Neuronal stem cell (in vitro differentiated cells): ENCODE measurements at places on chromosomes 1 and 21.

DNA sequence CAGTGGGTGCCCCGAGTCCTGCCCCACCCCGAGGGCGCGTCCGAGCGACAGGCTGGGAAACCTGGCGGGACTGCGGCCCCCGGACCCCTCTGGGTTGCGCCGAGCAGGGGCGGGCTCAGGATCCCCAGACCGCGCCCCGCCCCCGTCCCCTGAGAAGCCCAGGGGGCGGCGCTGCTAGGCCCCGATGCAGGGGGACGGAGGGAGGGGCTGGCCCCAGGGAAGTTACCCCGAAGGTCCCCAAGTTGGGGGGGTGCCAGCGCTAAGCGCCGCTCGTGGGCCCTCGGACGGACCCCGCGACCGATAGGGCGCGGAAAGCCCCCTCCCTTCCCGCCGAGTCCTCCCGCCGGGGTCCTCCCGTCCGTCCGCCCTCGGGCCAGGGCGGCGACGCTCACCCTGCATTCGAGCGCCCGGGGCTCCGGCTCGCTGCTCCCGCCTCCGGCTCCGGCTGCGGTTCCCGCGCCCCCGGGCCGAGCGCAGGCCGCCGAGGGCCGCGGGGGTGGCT, 414 bp downstream of the GPR153 start:
- H3K4me3 ChIP-seq: peak overlapping the region; percentile 60
- H3K27ac ChIP-seq: peak overlapping the region; percentile 27
- H3K4me1 ChIP-seq: peaks cover 28% of the 10 kb centered on the region
- H3K27me3 ChIP-seq: no peaks in the 10 kb centered on the region

DNA sequence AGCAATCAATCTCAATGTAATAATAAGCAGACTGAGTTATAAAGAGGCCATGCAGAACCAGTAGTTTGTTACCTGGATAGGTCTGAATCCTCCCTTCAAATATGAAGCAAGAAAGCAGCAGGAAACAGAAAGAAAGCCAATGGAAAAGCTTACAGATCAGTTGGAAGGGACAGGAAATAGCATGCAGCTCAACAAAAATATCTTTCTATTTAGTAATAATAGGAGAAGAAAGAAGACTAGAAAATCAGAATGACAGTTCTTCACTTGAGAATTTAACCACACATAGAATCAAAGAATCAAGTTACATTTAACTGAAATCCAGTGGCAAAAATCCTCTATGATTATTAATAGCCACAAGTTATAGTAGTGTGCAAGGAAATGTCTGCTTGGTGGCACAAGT, 194.4 kb downstream of the EIF4G3 start:
- H3K36me3 ChIP-seq: peaks cover 29% of the 10 kb centered on the region
- no peak overlapping the region for H3K27ac ChIP-seq
- H3K4me1 ChIP-seq: no peaks in the 10 kb centered on the region

DNA sequence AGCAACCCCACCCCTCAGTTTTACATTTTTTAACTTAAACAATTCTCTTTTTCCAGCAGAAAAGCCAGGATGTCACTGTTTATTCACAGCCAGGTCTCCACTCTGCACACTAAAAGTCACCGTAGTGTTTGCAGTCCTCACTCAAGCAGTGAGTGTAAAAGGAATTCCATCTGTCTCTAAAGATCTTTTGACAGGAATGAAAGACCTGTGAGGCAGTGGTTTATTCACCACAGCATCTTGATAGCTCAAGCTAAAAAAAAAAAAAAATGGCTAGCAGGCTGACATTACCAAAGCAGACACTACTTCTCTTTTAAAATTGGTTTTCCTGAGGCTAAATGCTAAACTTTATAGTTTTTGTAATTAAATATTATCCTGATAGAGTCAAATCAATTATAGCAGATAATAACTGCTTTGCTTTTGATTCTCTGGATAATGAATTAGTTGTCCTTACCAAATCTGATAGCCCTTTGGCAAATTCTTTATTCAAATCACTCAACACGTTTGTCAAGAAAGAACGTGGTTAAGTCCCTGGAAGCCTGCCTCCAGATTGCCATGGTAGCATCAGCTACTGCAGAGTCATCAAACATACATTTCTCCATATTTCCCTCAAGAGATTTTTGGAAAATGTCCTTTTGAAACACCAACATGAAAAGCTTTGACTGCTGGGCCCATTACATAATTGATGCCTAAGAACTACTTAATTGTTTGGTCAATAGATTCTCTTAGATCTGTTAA, 22.2 kb upstream of the SLC5A9 start:
- H3K4me3 ChIP-seq: no peak overlapping the region
- no peak overlapping the region for H3K27ac ChIP-seq
- H3K36me3 ChIP-seq: no peaks in the 10 kb centered on the region
- H3K4me1 ChIP-seq: no peaks in the 10 kb centered on the region
- DNase-seq: no peak
- H3K27me3 ChIP-seq: no peaks in the 10 kb centered on the region

- DNase-seq: no peak
- peaks cover 45% of the 10 kb centered on the region for H3K27me3 ChIP-seq
- no peak overlapping the region for H3K4me3 ChIP-seq
- H3K4me1 ChIP-seq: peaks cover 11% of the 10 kb centered on the region
- H3K36me3 ChIP-seq: no peaks in the 10 kb centered on the region
- H3K27ac ChIP-seq: no peak overlapping the region
Measured at GRCh38 chr1:3922201-3922725, 22.2 kb upstream of the C1orf174 start.

GRCh38 chr1:119467857-119468668, 38.9 kb upstream of the HSD3B1 start:
- no peak overlapping the region for H3K4me3 ChIP-seq
- H3K27ac ChIP-seq: no peak overlapping the region
- no peaks in the 10 kb centered on the region for H3K27me3 ChIP-seq
- H3K36me3 ChIP-seq: no peaks in the 10 kb centered on the region
- no peaks in the 10 kb centered on the region for H3K4me1 ChIP-seq

- H3K4me1 ChIP-seq: no peaks in the 10 kb centered on the region
- H3K4me3 ChIP-seq: no peak overlapping the region
Measured at GRCh38 chr1:245880754-245881403, 626.2 kb downstream of the SMYD3 start.

DNA sequence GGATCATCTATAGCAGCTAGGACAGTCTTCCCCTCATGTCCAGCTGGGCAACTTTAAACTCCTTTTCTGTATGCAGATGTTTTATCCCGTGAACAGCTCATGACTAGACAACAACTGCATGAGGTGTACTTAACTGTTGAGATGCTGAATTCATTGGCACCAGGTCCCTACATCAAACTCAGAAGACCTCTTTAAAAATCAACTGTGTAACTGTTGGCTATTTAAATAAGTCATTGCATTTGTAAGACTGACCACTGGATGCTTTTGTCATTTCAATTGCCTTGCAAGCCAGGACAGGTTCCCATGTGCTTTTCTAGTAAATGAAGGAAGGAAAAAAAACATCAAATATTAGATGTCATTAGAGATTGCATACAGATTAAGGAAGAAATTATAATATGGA, 28.3 kb upstream of the GORAB start:
- no peaks in the 10 kb centered on the region for H3K4me1 ChIP-seq
- no peak for DNase-seq
- no peaks in the 10 kb centered on the region for H3K27me3 ChIP-seq
- H3K4me3 ChIP-seq: no peak overlapping the region
- no peak overlapping the region for H3K27ac ChIP-seq

- no peak overlapping the region for H3K27ac ChIP-seq
- no peak for DNase-seq
- peaks cover 8% of the 10 kb centered on the region for H3K4me1 ChIP-seq
- no peak overlapping the region for H3K4me3 ChIP-seq
- H3K36me3 ChIP-seq: no peaks in the 10 kb centered on the region
Measured at GRCh38 chr1:171817511-171818265, 23.6 kb upstream of the DNM3 start.

GRCh38 chr1:70075761-70076160, 129.6 kb downstream of the LRRC40 start:
- no peaks in the 10 kb centered on the region for H3K27me3 ChIP-seq
- H3K36me3 ChIP-seq: no peaks in the 10 kb centered on the region
- H3K4me3 ChIP-seq: no peak overlapping the region
- no peak for DNase-seq

DNA sequence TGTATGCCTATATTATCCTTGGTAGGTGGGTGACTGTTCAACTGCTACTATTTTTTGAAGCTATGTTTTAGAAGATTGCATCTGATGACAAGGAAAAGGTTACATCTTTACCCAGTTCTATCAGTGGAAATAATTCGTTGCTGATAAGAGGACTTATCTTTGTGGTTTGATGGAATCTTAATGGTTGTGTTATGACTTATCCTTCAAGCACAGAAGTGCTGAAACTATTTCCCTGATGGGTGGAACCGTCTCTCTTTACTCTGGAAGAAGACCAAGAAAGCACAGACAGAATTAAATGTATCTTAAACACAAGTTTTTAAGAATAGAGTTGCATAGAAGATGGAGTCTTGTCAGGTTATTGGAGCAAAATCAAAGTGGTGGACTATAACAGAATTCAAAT, 437.7 kb upstream of the KAZN start:
- DNase-seq: no peak
- H3K36me3 ChIP-seq: no peaks in the 10 kb centered on the region
- peaks cover 3% of the 10 kb centered on the region for H3K4me1 ChIP-seq

- no peak for DNase-seq
- H3K27ac ChIP-seq: no peak overlapping the region
- H3K4me3 ChIP-seq: no peak overlapping the region
Measured at GRCh38 chr1:53274026-53274425, 35.7 kb upstream of the MAGOH start.

DNA sequence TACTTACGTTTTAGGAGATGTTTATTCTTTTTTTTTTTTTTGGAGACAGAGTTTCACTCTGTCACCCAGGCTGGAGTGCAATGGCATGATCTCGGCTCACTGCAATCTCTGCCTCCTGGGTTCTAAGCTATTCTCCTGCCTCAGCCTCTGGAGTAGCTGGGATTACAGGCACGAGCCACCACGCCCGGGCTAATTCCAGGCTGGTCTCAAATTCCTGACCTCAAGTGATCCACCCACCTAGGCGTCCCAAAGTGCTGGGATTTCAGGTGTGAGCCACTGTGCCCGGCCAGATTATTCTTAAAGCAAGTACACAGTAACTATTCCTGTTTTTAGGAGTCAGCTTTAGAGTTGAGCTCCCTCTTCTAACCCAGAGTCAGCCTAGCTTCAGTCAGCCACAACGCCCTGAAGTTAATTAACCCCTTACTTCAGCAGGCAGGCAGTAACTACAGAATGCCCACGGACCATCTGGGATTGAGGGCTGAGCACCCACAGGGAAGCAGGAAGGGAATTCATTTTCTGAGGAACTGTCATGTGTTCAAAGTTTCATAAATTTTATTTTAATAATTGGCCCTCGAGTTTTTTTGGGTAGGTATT, 5.3 kb upstream of the ID3 start:
- no peak for DNase-seq
- no peak overlapping the region for H3K27ac ChIP-seq
- no peaks in the 10 kb centered on the region for H3K36me3 ChIP-seq
- no peak overlapping the region for H3K4me3 ChIP-seq
- no peaks in the 10 kb centered on the region for H3K27me3 ChIP-seq

GRCh38 chr1:89198491-89199072, at the start of gene GBP4:
Gene GBP4, minus strand, starts transcription at chr1:89198942. Its CDS starts 108 bp downstream, at chr1:89198834.
- H3K36me3 ChIP-seq: no peaks in the 10 kb centered on the region

GRCh38 chr1:85313888-85314696, 37.7 kb upstream of the BCL10 start:
- H3K27ac ChIP-seq: no peak overlapping the region
- H3K4me3 ChIP-seq: no peak overlapping the region
- no peaks in the 10 kb centered on the region for H3K36me3 ChIP-seq
- H3K4me1 ChIP-seq: no peaks in the 10 kb centered on the region
- H3K27me3 ChIP-seq: no peaks in the 10 kb centered on the region
- DNase-seq: no peak

DNA sequence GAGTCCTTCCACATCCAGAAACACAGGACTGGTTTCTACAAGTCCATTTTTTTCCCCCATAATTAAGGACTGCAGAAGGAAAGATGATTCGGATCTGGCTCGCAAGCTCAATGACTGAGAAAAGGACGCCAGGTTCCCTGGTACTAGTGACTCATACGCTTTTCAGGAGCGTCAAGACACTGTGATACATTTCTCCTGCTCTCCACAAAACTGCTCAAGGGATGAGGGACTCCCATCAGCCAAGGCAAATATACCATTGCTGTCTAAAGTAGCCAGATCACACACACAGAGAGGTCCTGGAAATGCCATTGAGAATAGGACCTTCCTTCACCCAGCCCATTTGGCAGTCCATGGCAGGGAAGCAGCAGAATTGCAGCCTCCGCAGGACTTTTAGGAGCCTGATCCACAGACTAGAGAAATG, 253.6 kb upstream of the IRF2BP2 start:
- H3K4me1 ChIP-seq: peaks cover 10% of the 10 kb centered on the region
- no peaks in the 10 kb centered on the region for H3K36me3 ChIP-seq
- H3K4me3 ChIP-seq: no peak overlapping the region
- H3K27ac ChIP-seq: no peak overlapping the region
- no peaks in the 10 kb centered on the region for H3K27me3 ChIP-seq

DNA sequence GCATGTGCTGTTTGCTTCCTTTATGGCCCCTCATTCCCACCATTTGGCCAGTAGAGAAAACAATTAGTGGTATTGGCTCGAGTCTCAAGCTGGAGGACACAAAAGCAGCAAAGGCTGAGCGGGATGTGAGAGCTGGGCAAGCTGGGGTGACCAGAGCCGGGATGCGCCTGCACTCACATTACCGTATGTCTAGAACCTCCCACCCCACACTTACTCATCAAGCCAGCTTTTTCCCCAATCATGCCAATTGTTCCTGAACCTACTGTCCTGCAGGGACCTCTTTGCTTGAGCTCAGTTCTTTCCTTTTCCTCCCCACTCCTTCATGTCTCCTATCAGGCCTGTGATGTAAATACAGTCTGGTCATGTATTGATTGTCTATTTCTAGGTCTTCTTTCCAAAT, 45.9 kb downstream of the KIRREL1 start:
- no peak for DNase-seq
- no peaks in the 10 kb centered on the region for H3K27me3 ChIP-seq
- H3K27ac ChIP-seq: no peak overlapping the region
- H3K4me3 ChIP-seq: no peak overlapping the region
- H3K36me3 ChIP-seq: no peaks in the 10 kb centered on the region
- H3K4me1 ChIP-seq: peaks cover 39% of the 10 kb centered on the region

DNA sequence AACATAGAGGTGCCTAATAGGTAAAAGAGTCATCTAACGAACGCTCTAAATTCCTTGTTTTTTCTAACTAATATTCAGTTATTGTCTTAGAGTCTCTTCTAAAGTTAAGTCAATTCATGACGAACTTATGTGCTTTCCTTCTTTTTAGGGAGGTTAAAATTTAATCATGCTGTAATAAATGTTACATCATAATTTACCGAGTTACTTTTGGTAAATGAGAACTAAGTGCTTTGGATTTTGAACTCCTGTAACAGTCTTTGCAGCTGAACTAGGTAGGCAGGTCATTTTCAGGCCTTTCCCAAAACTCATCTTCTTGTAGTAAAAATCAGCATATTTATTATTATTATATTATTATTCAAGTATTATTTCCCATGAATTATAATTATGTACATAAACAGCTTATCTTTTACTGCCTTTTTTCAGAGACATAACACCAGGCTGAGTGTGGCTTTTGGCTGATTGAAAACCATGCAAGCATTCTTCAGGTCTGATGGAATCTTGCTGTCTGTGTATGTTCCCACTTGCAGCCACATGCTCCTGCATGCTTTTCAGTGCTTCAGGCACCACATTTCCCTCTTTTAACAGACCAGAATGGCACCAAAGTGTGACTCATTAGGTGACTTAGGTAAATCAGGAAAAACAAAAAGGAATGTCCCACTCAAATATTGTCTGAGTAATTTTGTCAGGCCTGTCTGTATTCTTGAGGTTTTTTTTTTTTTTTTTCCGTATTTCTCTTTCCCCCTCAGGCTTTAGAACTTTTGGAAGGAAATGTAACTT, 81.0 kb upstream of the CD55 start:
- no peaks in the 10 kb centered on the region for H3K36me3 ChIP-seq
- H3K27me3 ChIP-seq: no peaks in the 10 kb centered on the region
- no peak overlapping the region for H3K27ac ChIP-seq
- H3K4me1 ChIP-seq: no peaks in the 10 kb centered on the region
- DNase-seq: no peak
- H3K4me3 ChIP-seq: no peak overlapping the region
